ENCODE measurements at places on chromosomes 13 and 19. TPM values are rescaled to one million over a fixed set of nuclear protein-coding genes. Genes with fewer than 3 reads are reported as not detected.
A peak's percentile ranks its signal among the peaks of the same experiment; 100 is the strongest.

Gene IFNL1
- not detected for polyA plus RNA-seq

Gene C5AR1
- 0.46 TPM for polyA plus RNA-seq

DNA sequence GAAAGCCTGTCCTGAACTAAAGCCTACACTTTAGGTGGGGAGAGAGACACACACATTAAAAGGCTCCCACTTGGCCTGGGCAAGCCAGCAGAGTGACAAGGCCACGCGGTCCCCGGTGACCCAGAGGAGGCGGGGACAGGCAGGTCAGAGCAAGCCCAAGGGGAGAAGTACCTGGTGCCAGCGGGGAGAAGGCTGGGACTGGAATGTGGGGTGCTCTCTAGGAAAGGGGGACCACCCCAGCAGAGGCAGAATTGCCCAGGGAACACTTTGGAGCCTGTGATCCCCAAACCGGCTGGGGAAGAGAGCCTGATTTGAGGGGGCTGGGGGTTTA, 82.3 kb downstream of the RAB20 start:
- DNase-seq, result no peak

DNA sequence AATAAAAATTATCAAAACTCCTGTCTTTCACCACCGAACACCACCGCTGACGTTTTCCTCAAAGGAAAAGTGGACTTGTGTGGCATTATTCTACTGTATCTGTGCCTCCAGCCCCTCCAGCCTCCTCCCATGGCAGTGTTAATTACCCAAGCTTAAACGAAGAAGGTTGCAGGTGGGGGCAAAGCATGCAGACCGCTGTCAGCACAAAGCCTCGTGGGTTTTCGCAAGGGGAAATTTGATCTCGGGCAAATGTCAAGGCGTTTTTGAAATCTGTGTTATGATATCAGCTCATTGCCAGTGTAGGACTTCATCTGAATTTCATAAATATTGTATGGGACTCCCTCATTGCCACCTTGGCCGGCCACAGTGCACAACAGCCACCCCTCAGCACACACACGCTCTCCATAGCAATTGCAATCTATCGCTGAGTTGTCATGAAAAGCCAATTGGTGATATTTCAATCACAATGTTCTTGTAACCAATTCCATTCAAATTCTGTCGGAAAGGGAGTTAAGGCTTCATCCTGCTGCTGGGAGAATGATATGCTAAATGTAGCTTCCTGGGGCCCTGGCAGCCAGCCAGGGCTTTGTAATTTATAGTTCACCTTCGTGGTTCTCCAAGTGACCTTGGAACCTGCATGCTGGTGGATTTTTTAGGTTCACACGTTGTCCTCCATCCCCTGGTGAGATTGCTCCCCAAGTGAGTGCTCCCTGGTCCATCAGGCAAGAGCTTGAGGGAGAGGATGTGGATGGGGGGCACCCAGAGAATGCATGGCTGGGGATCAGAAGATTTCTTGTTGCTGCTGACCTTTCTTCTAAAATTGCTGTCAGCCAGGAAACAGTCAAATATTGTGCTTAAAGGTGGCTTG, 16.6 kb downstream of the CHST8 start:
- DNase-seq, result no peak

GRCh38 chr13:86383151-86383550, 583.9 kb upstream of the SLITRK6 start:
- no peak for DNase-seq

DNA sequence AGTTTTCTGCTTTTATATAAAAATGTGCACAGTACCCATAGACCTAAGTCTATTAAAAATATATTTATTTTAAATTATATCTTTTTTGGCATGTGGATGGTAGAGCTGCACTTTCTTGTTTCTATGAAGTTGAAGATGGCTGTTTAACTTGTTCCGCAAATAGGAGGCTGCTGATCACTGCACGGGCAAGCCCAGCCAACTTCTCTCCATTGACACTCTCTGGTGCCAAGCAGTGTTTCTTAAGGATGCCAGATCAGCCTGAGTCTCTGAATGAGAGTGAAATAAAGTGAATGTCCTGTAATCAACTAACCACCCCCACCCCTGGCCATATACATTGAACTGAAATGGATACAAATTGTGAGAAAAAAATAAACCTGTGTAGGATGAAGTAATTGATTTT, 202.9 kb upstream of the KLHL1 start:
- DNase-seq, result no peak

GRCh38 chr13:68748038-68748437, 1359.6 kb upstream of the ATXN8OS start:
- DNase-seq, result no peak

GRCh38 chr13:21913010-21913409, 242.1 kb downstream of the FGF9 start:
- peak; percentile 6 for DNase-seq
